ENCODE measurements at places on chromosomes 6 and 20.
A peak's percentile ranks its signal among the peaks of the same experiment; 100 is the strongest.

DNA sequence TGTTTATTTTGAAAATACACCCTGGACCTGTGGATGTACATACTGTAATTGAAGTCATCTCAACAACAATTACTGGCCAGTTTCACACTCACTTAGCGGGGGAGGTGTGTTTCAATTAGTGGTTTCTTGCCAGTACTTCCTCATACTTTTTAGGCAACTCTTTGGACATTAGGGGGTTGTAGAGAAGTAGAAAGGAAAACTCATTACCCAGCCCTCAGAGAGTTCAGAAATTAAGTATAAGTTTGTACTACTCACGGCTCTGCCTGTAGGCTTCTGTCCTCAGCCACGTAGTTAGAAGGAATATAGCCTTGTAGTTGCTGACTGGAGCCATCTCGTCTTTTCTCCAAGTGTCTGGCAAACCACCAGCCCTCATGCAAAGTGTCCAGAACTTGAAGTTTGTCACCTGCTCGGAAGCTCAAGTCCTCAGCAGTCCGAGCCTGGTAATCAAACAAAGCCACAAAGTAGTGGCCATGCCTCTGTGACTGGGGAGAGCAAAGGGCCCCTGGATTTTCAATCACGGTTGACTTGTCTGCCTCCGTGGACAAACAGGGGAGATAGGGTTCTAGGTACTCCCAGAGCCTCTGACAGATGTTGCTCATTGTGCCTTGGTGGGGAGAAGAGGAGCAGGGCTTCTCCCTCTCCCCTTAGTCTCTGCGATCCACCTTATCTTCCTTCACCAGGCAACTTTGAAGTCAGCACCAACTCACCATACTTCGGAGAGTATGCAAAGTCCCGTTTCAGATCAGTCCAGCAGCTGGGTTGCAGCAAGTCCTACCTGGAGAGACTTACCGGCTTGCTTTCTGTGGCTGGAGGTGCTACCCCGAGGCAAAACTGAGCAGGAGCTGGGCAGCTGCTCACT lies 749 bp downstream of the FRK start:
- no peak for DNase-seq

- no peak for DNase-seq
Observed at GRCh38 chr6:83893024-83893423, 33.5 kb downstream of the CYB5R4 start.

DNA sequence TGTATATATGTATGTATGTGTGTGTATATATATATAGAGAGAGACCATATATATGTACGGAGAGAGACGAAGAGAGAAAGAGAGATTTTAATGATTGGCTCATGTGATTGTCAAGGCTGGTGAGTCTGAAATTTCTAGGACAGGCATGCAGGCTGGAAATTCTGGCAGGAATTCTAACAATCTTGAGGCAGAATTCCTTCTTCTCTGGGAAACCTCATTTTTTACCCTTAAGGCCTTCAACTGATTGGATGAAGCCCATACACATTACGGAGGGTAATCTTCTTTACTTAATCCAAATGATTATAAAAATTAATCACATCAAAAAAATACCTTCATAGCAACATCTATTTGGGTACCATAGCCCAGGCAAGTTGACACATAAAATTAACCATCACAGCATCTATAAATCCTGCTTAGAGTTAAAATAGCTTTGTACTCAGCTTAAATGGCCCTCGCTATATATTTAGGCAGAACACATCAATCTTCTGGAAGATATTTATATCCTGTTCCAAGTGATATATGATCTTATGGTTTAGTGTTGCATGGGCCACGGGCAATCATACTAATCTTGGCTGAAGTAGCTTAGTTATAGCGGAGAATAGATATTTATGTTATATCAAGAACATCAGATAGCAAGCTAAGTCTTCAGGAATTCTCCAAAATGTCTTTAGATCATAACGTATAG lies 36.6 kb downstream of the ABRACL start:
- DNase-seq = no peak

- no peak for DNase-seq
Observed at GRCh38 chr6:52317841-52318581, 33.5 kb upstream of the MCM3 start.

DNA sequence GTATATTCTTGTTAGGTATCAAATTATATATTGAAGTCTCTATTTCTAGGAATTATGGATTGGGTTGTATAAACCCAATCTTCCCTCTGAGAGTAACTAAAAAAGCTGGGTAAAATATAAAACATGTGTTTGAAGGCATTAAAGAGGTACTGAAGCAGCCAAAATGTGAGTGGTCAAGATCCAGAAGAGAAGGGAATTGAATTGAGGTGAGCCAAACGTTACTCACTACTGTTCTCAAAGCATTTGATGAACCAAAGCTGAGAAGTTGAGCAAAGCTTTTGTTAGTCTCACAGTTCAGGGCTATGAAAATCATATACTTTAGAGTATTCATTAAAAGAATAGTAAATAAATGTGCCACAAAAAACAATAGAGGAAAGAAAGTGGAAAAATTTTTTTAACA lies 365.8 kb downstream of the BCKDHB start:
- DNase-seq = no peak

DNA sequence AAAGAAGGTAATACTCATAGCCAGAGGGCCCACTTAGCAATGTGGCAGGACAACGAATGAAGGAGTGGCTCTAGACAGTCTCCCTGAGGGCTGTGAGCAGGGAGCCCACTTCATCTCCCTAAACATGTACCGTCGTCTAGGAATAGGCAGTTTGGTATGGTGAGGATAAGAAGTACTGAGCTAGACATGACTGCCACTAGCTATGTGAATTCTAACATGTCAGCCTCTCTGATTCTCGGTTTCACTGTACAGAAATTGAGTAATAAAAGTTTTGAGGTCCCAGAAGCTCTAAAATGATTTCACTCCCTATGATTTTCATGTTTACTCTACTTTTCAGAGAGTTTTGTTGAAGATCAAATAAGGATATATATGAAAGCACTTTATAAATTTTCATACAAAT lies 107.1 kb downstream of the AHI1 start:
- DNase-seq = no peak

DNA sequence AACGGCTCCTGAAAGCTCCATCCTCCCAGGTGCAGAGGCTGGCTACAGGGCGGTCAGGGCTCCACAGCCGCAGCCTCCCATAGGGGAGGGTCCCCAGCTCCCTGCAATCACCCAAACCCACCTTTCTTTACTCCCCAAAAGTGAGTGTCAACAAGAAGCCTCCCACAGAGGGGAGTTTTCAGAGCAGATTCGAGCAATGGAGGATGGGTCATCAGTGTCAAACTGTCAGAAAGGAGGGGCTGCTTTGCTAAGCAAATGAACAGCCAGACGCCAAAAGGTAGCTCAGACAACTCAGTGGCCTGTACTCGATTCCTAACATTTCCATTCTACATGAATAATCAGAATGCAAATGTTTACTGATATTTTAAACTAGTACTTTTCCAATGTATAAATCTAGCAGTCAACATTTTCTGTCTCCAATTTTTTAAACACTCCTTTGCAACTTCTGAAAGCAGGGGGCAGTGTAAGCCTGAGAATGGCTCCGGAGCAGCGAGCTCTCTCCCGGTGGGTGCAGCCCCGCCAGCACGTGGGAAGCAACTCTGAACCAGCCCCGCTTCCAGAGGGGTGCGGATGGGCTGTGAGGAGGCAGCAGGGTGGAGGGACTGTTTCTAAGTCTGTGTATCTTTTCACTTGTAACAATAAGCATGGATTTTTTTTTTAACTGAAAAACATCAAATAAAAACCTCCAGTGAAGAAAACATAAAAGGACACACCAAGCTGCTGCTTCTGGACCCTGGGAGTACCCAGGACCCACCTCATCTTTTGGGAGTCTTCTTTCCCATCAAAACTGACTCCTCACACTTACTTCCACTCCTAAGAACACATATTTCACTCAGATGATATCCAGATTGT lies 54.9 kb downstream of the TAF4 start:
- peak; percentile 77 for DNase-seq

- DNase-seq = no peak
Observed at GRCh38 chr6:166779381-166779780, 152.3 kb upstream of the RPS6KA2 start.

DNA sequence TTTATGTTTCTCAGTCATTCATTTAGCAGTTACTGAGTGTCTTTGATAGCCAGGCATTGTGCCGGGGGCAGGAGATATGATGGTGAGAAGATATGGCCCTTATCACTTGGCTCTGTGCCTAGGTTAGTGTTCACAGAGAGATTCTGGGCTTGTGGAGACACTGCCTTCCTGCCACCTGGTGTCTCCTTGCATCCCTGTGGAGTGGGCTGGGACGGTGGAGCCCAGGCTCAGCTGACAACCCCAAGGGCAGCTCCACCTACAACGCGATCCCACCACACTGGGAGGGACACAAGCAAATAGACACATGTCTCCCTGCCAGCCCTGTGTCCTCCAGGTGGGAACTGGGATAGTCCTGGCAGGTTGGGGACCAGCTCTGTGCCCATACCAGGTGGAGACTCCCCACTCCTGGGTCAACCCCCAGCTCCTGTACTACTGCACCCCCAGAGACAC lies 30.3 kb upstream of the VEGFA start:
- DNase-seq = no peak

GRCh38 chr6:149642829-149643580 lies 5.5 kb downstream of the KATNA1 start:
- DNase-seq = no peak

- no peak for DNase-seq
Observed at GRCh38 chr6:50990750-50991446, 172.2 kb downstream of the TFAP2B start.

GRCh38 chr6:14804785-14805210 lies 441.1 kb upstream of the JARID2 start:
- peak; percentile 55 for DNase-seq

DNA sequence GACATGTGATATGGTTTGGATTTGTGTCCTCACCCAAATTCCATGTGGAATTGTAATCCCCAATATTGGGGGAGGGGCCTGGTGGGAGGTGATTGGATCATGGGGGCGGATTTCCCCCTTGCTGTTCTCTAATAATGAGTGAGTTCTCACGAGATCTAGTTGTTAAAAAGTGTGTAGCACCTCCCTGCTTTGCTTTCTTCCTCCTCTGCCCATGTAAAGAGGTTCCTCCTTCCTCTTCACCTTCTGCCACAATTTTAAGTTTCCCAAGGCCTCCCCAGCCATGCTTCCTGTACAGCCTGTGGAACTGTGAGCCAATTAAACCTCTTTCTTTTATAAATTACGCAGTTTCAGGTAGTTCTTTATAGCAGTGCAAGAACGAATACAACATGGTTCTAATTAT lies 2.1 kb upstream of the ZNF451 start:
- DNase-seq = no peak

DNA sequence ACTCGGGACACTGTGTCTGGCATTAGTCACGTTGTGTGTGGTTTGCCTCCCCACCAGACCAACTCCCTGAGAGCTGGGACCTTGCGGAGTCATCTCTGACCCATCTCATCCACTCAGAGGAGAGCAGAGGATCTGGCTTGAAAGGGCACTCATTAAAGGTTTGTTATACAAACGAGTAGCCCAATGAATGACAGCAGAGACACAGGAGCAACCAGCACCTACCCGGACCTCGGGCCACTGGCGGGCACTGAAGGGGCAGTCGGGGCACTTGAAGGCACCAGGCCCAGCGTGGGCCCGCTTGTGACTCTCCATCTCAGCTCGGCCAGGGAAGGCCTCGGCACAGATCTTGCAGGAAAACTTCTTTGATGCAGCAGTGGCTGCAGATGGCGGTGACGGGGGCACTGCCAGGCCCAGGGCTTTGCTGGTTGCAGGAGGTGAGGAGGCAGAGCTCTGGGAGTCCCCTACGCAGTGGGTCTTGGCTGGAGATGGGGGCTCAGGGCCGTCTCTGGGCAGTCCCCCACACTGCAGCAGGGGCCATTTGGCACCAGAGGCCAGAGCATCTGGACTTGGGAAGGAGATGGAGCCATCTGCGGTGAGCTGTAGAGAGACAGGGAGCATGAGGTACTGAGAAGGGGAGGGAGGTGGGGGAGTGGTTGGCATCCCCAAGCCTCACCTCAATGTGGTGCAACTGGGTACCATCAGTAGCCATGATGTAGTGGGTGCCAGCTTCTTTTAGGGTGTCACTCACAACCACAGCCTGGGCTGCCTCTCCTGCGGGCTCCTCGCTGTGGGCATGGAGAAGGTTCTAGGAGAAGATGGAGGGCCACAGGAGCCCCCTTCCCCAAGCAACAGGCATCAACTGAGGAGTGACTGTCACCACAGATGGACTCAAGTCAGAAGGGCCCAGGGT lies 17.7 kb downstream of the PCIF1 start:
- no peak for DNase-seq

DNA sequence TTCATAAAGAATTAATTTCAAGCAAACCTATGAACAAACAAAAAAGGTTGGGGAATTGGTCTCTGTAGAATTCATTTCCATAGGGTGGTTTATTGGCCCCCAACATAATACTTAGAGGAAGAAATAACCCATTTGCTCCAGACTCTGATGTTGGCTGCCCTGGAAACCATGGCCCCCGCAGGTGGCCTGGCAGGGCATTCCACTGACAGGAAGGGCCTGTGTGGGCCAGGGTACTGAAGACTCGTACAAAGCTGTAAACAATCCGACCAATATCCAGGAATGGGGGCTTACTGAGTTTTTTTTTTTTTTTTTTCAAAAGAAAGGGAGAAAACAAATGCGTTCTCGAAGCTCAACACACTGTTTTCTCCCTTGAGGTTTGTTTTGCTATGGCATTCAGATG lies 59.5 kb downstream of the CLIC5 start:
- DNase-seq = no peak

DNA sequence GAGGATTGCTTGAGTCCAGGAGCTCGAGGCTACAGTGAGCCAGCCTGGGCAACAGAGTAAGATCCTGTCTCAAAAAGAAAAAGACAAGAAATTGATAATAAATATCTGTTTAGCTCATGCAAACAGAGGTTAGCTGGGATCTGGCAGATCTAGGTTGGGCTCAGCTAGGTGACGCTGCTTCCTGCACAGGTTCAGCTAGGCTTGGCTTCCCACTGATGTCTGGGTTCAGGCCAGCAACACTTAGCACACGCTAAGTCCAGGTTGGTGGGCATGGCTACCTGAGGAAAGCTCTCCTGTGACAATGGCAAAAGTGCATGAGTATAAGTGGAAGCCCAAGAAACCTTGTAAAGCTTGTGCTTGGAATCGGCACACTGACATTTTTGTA lies 48.7 kb downstream of the RIN2 start:
- no peak for DNase-seq

GRCh38 chr6:18209539-18210197 lies 54.4 kb downstream of the KDM1B start:
- no peak for DNase-seq

- DNase-seq = no peak
Observed at GRCh38 chr6:18203786-18204185, 48.6 kb downstream of the KDM1B start.

DNA sequence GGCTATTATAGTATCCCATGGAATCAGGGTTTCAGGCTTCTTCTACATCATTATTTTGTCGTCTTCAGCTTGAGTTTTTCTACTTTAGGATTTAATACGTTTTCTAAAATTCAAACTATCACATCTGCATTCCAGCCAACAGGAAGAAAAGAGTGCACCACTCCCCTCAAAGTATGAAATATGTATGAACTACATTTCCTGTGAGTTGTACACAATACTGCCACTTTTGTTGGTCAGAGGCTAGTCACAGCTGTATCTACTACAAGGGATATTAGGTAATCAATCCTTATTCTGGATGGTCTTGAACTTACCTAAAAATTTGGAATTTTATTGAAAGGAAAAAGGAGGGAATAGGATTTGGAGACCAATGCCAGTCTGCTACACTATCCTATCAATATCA lies 235.6 kb upstream of the TBX18 start:
- DNase-seq = no peak

Data from cerebellum (tissue), 4 donors.